Spleen (tissue), 13 donors: ENCODE measurements at places on chromosomes 3 and 15. TPM values are rescaled to one million over a fixed set of nuclear protein-coding genes. Genes with fewer than 3 reads are reported as not detected.

Gene ZBTB47
- 2.5 TPM for polyA plus RNA-seq

Gene UROC1
- polyA plus RNA-seq: 0.03 TPM

Gene TRIM42
- polyA plus RNA-seq: not detected

Gene RETNLB
- polyA plus RNA-seq: not detected

Gene ADGRG7
- polyA plus RNA-seq: not detected

- no peak for DNase-seq
Measured at GRCh38 chr3:81216192-81216591, 545.3 kb downstream of the GBE1 start.

- no peak for DNase-seq
Measured at GRCh38 chr15:88738796-88739195, 64.4 kb upstream of the ACAN start.

DNA sequence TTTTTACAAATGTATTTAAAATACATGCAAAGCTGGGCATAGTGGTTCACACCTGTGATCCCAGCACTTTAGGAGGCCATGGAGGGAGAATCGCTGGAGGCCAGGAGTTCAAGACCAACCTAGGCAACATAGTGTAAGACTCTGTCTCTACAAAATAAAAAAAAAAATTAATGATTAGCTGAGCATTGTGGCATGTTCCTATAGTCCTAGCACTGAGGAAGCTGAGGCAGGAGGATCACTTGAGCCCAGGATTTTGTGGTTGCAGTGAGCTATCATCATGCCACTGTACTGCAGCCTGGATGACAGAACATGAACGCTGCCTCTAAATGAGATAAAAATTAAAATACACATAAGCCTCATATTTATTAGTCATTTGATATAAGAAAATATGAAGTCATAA, 142.8 kb downstream of the TCF12 start:
- DNase-seq: no peak

DNA sequence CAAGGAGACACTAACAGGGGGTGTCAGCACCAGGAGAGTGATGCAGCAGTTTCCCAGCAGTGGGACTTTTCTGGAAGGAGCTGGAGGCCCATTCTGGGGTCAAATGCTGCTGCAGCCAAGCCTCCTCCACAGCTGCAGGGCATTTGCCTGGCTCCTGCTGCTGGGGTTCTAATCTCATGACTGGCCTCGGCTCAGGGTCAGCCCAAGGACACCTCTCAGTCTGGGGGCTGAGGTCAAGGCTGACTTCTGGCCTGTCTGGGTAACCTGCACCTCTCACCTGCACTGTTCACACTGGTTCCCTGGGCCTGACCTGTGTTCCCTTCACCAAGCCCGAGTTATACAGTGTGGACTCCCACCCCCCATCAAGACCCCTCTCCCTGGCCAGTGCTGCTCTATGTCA, 10.4 kb upstream of the C15orf39 start:
- DNase-seq: no peak

GRCh38 chr3:15982667-15983196, 185.0 kb upstream of the ANKRD28 start:
- DNase-seq: no peak

DNA sequence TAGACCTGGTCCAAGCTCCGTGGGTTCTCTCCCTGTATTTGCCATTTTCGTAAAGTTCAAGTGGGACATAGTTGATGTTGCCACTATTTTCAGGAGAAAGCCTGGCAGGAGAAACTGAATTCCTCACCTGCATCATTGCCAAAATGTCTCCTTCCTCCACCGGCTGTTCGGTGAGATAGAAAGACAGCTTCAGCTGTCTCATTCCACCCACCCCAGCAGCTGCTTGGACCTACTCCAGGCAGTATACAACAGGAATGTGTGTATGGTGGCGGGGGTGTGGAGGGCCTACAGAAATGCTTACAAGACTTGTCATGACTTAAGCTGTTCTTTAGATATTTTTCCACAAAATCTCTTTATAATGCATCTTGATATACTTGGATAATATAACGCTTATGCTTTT, 132.7 kb upstream of the RAP2B start:
- DNase-seq: no peak

DNA sequence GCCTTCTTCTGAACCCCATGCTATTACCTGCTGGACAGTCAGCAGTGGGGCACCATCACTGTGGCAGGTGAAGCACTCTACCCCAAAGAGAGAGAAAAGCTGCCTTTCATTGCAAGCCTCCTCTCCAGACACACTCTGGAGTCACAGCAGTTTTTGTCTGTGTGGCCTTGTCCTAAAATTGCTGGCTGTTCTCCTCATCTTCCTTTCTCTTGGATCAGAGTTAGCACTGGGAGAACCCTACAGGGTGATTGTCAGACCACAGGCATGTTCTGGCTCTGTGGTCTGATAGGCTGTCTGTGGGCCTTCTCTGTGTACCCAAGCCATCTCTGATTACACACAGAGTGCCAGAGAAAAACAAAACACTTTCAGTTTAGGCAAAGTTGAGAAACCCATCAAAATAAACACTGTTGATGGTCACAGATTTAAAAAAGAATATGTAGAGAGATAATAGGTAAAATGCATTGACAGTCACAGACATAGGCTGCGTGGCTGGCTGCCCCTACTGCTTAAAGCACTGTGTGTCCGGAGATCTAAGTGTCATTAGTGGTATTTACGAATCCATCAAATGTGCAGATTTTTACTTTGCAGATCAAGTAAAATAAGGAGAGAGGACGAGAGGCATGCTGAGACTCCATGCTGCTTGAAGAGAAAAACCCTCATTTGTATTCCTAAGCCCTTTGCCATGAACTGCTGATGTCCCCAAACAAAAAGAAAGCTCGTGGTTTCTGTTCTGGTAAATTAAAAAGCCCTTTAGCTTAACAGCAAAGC, 689.9 kb downstream of the TUSC7 start:
- DNase-seq: no peak

DNA sequence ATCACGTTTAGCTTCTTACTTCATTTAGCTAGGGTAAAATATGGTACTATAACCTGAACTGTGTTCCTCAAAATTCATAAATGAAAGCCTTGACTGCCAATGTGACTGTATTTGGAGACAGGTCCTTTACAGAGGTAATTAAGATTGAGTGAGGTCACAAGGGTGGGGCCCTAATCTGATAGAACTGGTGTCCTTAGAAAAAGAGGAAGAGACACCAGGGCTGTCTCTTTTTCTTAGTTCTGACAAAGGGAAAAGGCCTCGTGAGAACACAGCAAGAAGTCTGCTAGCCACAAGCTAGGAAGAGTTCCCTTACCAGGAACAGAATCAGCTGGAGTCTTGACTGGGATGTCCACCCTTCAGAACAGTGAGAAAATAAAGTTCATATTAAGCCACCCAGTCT, 162.7 kb downstream of the GMNC start:
- no peak for DNase-seq

DNA sequence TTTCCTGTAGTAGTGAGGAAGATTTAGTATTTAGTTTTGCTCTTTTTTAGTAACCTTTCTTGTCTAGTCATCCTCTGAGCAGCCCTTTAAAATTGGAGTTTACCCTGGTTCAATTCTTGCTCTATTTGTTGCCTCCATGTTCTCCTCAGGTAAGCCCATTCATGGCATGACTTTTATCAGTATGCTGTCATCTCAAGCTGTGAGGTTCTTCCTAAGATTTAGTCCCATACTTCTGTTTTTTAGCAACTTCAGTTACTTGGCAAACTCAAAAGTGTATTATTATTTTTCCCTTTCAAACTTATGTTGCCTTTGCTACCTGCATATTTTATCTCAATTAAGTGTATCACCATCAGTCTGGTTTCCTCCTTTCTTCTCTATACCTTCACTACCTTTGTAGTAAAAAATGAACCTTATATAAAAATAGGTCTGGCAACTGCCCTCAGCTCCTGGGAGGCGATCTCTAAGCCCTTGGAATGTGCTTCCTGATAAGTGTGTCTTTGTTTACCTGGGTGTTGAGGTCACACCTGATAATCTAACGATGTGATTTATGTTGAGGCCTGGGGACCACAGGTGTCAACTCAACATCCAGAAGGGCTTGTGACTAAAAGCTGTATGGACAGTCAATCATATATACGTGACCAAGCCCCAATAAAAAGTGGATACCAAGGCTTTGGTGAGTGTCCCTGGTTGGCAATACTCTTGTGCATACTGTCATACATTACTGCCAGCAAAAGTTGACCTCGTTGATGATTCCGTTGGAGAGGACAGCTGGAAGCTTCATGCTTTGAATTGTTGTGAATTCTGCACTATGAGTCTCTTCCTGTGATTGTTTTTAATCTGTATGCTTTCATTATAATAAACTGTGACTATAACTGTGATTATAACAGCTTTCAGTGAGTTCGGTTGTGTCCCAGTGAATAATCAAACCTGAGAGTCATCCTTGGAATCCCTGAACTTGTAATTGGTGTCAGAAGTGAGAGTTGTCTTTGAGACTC, 3.9 kb downstream of the NSUN3 start:
- no peak for DNase-seq

DNA sequence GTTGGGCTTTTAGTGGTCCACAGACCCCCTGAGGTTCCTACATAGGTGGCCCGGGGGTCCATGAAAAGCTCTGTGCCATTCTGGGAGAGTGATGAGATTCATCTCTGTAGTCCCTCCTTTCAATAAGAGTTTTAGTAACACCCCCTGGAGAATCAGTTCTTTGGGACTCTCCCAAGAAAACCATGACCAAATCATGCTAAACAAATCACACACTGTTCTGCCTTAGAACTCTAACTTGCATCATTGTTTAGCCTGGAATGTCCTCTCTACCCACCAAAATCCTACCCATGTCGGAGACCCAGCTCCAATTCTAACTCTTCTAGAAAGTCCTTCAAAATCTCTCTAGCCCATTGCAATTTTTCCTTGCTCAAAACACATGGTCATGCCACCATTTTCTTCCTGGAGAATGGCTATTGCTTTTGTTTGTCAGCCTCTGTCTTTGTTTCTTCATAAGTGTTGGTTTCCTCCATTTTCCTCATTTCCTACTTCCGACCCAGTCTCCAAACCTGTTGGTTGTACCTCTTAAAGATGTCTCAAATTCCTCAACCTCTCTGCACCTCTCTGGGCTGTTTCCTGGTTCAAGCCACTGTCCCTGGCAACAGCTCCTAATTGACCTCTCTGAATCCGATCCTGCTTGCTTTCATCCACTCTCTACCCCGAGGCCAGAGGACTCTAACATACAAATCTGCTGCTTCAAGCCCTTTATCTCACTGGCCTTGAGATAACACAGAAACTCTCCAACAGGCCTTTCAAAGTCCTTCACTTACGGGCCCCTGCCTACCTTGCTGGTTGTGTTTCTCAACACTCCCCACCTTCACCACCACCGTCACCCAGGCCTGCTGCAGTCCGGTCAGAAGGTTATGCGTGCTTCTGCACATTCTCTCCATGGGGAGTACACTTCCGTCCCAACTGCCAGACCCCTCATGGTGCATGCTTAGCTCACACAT, 23.7 kb downstream of the CYP19A1 start:
- no peak for DNase-seq

GRCh38 chr3:55252921-55253320, 234.2 kb downstream of the WNT5A start:
- no peak for DNase-seq

GRCh38 chr15:37204692-37205091, 104.3 kb upstream of the MEIS2 start:
- DNase-seq: no peak

- no peak for DNase-seq
Measured at GRCh38 chr15:39127151-39127790, 453.6 kb upstream of the THBS1 start.

DNA sequence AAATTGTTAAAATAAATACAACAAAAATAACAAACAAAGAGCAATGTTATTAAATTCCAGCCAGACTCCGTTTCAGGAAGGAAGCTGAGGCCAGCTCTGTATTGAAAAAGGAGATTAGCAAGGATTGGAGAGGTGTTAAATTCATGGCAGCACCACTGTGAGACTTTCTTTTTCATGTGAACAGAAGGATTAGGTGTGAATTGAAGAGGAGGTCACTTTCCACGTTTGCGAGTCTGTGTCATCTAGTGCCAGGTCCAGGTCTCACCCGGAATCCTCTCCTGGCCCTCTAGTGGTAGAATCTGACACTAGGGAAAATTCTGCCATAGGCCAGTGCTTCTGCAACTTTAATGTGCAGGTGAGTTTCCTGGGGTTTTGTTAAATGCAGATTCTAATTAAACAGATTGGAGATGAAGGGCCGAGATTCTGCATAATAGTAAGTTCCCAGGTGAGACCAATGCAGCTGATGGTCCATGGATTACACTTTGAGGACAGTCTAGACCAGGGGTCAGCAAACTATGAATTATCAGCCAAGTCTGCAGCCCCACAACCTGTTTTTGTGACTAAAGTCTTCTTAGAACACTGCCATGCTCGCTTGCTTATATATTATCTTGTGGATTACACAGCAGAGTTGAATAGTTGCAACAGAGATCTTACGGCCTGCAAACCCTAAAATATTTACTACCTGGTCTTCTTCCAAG, 9.2 kb upstream of the SLC6A1 start:
- no peak for DNase-seq

- no peak for DNase-seq
Measured at GRCh38 chr3:192122832-192123594, 604.3 kb downstream of the FGF12 start.

DNA sequence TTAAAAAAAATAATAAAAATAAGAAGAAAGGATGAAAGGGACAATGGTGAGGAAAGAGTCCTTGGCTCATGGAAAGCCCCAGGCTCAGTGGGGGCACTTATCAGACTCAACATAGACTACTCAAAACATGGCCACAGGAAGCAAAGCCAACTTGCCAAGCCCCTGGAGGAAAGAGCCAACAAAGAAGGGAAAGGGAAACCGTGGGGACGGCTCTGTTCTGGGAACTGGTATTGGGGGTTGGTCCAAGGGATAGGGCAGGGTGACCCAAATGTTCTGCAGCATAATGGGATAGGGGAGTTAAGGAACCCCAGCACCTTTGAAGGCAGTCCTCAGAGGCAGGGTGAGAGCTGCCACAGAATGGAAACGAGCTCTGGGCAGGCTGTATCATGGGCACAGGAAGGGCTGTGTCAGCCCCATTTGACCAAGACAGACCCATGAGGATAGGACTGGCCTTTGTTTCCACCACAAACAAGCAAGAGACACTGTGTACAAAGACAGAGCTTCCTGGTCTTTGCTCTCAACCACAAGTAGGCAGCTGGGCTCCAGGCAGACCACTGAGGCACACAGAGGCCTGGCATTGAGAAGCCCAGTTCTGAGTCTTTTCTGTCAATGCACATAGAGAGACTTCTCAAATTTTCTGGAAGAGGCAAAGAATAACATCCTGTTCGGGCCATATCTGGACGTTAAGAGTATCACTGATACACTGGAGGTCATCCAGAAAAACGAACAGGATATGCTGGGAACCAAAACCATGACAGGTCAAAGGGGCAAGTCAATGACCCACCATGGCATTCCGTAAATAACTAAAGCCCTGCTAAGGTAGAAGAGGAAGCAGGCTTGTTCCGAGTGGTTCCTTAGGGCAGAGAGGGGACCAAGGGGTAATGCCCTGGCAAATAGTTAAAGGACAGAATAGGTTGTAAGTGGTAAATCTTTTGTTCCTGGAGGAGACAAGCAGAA, 10.6 kb upstream of the SEMA7A start:
- peak; percentile 39 for DNase-seq
